Tongue (tissue), 3 donors: ENCODE measurements at places on chromosomes 11 and 22.
A peak's percentile ranks its signal among the peaks of the same experiment; 100 is the strongest.

DNA sequence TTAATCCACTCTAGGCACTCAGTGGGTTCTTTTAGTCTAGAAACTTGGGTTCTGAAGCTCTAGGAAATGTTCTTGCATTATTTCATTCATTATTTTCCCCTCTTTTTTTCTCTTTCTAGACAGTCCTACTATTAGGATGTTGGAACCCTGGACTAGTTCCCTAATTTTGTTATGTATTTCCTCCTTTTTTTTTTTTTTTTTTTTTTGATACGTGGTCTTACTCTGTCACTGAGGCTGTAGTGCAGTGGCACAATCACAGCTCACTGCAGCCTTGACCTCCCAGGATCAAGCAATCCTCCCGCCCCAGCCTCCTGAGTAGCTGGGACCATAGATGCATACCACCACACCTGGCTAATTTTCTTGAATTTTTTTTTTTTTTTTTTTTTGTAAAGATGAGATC is 9.4 kb downstream of the UPB1 start:
- DNase-seq = no peak

- DNase-seq = no peak
Observed at GRCh38 chr22:19998991-19999820, 17.4 kb downstream of the ARVCF start.

DNA sequence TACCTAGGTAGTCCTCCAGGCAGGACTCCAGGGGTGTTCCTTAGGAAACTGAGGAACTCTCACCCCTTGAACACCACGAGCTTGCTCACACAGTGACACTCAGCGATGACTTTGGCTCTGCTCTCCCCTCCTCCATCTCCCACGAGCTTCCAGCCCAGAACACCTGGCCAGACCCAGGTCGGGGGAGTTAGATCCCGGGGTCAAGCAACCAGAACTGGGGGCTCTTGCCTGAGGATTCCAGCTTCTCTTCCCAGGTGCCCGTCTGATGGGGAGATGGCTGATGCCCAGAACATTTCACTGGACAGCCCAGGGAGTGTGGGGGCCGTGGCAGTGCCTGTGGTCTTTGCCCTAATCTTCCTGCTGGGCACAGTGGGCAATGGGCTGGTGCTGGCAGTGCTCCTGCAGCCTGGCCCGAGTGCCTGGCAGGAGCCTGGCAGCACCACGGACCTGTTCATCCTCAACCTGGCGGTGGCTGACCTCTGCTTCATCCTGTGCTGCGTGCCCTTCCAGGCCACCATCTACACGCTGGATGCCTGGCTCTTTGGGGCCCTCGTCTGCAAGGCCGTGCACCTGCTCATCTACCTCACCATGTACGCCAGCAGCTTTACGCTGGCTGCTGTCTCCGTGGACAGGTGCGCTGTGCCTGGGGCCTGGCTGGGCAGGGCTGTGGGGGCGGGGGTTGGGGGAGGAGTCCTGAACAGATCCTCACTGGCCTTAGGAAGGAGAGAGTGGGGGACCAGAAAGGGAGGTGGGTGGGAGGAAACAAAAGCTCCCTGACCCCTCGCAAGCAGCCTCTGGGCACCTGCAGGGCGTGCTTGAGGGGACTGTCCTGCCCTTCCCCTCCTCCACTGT is at the start of gene GALR3:
GALR3 (plus strand) TSS at position 249 of the 852 bp plus-strand sequence; CDS start at position 274, 25 bp downstream.
- DNase-seq = no peak

DNA sequence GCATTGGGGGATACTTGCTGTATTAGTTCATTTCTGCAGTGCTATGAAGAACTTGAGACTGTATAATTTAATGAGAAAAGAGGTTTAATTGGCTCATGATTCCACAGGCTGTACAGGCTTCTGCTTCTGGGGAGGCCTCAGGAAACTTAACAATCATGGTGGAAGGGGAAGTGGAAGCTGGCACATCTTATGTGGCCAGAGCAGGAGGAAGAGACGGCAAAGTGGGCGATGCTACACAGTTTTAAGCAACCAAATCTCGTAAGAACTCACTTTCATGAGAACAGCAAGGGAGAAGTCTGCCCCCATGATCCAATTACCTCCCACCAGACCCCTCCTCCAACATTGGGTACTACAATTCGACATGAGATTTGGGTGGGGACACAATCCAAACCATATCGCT is 55.1 kb downstream of the TMPRSS5 start:
- no peak for DNase-seq

GRCh38 chr22:23722724-23723123 is 28.2 kb downstream of the ZNF70 start:
- peak; percentile 25 for DNase-seq

- no peak for DNase-seq
Observed at GRCh38 chr11:8732748-8733241, 50.2 kb downstream of the RPL27A start.

GRCh38 chr11:1746511-1746931 is 3.9 kb downstream of the IFITM10 start:
- DNase-seq = no peak

DNA sequence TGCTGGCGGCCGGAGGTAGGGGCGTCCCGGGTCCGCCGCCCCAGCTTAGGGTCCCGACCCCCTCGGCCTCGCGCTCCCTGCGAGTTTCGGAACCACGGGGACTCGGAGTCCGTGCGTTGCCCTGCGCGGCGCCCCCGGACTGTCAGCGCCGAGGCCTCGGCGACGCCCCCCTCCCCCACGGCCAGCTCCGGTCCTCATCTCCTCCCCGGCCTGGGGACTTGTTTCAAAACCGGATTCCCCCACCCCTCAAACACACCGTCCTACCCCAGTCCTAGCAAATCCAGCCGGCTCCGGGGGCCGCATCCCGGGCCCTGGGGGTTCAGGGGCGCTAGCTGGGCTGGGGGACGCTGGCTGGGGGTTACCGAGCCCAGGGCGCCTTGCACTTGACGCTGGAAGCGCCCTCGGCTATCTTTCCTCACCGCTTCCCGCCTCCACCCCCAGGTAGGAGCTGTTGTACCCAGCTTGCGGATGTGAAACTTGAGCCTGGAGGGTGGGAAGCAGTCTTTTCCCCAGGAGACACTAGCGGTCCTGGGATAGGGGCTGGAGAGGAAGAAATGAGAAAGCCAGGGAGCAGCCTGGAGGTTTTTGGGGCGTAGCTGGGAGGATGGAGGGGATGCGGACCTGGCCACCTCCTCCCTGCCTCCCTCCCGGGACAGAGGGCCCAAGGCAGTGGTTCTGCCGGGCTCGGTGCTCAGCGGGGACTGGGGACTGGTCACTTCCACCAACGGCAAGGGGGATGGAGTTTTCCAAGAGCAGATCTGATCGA is 550 bp downstream of the FBLN1 start:
- no peak for DNase-seq

GRCh38 chr11:70908223-70908622 is 344.2 kb downstream of the SHANK2 start:
- no peak for DNase-seq

- no peak for DNase-seq
Observed at GRCh38 chr22:24214467-24215285, 30.2 kb downstream of the GGT5 start.

- no peak for DNase-seq
Observed at GRCh38 chr22:47145883-47146282, 383.4 kb downstream of the TBC1D22A start.

DNA sequence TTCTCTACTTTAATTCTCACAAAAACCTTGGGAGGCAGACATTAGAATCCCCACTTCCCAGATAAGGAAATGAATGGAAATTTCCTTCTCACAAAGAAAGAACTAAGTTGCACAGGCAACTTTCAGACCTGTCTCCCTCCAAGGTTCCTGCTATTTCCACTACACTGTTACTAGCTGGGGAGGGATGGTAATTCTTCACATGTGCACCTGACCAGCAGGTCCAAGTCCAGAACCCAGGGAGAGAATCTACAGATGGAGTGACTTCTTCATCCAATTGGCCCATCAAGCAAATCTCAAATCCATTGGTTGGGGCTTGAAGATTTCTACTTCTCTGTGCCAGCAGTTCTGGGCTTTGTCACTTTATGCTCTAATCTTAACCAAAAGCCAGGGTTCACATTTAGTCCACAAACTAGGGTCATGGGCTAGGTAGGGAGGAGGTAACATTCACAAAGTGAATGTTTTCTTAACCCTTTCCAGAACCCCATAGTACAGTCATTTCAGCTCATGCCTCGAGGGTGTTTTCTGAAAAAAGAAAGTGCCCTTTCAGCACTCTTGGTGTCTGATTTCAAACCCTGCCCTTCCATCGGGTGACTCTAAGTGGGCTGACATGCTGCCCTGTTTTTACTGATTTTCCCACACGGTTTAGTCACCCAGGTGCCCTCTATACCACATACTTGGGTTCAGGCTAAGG is 2.7 kb downstream of the POU2AF1 start:
- peak; percentile 39 for DNase-seq

GRCh38 chr11:83079820-83080219 is 8.1 kb upstream of the RAB30 start:
- no peak for DNase-seq

DNA sequence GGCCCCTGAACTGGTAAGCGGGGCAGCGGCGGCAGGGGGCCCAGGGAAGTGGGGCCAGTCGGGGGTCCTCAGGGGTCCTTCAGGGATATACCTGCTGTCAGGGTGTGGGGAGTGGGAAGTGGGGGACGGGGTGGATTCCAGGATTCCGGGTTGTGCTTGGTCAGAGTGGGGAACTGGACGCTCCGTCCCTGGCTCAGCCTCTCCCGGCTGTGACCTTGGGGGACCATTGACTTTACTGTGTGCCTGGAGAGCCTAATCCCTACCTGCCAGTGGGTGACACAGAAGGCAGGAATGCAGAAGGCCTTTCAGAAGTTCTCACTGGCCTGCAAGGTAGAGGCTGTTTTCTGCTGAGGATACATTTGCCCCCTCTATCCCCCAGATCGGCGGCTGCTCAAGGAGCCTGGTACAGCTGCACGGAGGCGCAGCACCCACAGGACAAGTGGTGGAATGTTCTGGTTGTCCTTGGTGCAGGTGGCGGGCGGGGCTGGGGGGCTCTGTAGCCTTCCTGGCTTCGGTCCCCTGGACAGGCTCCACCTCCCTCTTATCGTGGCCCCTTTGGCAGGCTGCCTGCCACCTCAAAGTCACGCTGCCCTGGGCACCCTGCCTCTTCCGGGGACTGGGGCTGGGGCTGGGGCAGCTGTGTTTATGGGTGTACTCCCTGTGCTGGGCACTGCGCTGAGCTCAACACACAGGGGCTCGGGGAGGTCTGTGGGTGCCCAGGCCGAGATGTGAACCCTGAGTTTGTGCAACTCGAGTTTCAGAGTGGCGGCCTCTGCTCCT is 18.4 kb downstream of the KCNQ1 start:
- DNase-seq = no peak

DNA sequence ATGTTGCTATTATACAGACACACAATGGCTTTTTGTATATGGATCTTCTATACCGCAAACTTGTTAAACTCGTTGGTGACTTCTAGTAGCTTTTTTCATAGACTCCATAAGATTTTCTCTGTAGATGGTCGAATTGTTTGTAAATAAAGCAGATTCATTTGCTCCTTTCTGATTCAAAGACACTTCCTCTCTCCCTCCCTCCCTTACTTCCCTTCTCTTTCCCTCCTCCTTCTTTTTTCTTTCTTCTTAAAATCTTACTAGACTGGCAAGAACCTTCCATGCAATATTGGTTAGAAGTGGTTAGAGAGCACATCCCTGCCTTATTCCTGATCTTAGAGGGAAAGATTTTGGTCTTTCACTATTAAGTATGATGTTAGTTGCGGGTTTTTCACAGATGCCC is 36.4 kb downstream of the MYEOV start:
- no peak for DNase-seq
